ENCODE measurements at places on chromosomes 1 and 21.

- DNase-seq: no peak
These were observed 2.3 kb downstream of the ADAM30 start for GRCh38 chr1:119893827-119894700.

GRCh38 chr1:5481889-5482288 lies 510.3 kb downstream of the NPHP4 start:
- DNase-seq: no peak

GRCh38 chr1:115543247-115543646 lies 98.5 kb upstream of the VANGL1 start:
- DNase-seq: peak; percentile 25

DNA sequence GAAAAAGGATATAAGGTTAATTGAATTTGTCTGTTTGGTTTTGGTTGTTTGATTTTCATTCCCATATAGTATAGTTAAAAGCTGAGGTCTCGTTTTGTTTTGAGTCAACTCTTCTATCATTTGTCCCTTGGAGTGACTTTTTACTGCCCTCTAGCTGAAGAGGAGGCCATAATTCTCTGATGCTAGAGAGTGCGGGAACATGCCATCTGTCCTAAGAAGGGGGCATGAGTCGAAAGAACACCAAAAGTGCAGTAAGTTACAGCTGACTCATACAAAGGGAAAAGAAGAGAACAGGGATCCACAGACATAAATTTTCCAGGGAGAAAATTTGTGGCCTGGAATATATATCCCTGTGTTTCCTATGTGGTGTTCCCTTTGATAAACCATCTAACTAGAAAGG lies 4.1 kb downstream of the KRTAP21-3 start:
- DNase-seq: no peak

DNA sequence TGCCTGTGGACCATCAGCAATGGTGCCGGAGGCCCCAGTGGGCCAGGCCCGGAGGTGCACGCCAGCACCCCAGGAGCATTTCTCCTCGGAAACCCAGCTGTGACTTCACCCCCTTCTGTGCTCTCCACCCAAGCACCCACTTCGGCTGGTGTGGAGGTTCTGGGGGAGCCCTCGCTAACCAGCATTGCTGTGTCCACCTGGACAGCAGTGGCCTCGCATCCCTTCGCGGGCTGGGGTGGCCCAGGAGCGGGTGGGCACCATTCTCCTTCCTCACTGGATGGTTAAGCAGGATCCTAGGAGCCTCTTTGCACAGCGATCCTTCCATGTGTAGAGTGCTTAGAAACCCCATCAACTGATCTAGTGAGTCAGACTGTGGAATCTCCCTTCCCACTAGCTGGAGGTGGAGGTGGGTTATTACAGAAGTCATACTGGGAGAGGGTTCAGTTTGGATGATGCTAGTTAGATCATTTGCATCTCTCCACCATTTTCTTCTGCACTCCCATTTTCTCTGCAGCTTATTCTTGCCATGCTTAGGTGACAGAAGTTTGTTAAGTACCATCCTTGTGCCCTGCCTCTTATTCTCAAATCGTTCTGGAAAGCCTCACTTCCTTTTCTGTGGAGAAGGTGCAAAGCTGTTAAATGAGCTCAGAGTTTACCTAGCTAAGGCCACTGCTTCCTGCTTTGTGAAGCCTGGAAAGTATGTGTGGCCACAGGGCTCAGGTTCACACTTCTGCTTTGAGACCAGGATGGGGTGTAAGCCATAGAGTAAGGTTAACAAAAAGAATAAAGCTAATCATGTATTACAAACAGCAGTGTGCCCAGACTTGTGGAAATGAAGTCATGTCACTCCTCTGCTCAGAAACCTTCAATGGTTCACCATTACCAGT lies 32.3 kb downstream of the TBX19 start:
- peak; percentile 12 for DNase-seq

GRCh38 chr1:10897981-10898728 lies 101.7 kb upstream of the CASZ1 start:
- DNase-seq: peak; percentile 43

GRCh38 chr1:47191940-47192457 lies 2.2 kb upstream of the PDZK1IP1 start:
- no peak for DNase-seq

GRCh38 chr1:110582378-110582777 lies 23.8 kb downstream of the KCNA2 start:
- no peak for DNase-seq

DNA sequence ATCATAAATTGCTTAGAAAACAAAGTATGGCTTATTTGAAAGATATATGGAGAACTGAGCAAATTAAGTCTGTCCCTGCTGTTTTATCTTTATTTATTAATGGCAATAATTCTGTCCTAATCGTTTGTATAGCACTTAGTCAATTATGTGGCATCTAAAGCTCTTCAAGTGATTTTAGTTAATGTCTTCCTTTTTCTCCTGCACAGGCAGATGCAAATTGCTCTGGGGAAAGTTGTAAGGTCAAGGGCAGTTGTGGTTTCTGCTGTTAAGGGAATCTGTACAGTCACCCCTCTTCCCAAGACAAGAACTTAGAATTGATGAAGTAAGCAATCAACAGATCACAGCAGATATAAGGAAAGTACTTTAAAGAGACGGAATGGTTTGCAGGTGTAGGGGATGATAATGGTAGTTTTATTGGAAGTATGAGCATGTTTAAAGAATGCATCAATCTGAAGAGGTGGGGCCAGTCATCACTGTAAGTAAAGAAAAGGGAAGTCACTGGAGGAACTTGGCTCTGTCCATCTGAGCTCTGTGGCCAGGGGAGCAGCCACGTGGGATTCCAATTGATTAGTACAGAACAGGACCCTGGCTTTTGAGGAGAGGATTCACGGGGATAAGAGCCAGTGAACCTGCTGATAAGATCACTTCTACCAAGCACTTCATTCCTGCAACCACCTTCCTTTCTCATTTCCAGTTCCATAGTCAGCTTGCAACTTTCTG lies 116.0 kb upstream of the KCNJ6 start:
- DNase-seq: no peak

- no peak for DNase-seq
These were observed 30.7 kb downstream of the CD247 start for GRCh38 chr1:167487614-167488013.

GRCh38 chr1:218588540-218589172 lies 243.5 kb downstream of the TGFB2 start:
- no peak for DNase-seq

- DNase-seq: peak; percentile 13
These were observed 24.6 kb downstream of the NTPCR start for GRCh38 chr1:232974971-232975370.

GRCh38 chr1:116529199-116529631 lies 41.6 kb downstream of the CD58 start:
- peak; percentile 87 for DNase-seq

DNA sequence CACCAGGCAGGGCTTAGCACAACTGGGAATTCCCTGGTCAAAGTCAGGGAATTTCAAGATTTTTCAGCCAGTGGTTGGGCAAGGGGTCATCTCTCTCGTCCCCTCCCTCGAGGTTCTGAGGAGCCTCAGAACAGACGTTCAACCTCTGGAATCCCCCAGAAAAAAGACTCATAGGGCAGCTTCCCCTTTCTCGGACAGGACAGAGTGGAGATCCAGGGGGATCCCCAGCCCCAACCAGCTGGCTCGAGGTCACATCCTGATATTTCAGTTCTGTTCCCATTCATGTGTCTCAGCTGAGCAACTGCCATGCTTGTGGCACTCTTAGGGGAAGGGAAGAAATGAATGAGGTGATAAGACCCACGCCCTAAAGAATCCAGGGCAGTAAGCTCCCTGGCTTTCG lies 4.9 kb upstream of the LAD1 start:
- no peak for DNase-seq

GRCh38 chr21:15219894-15220293 lies 155.1 kb upstream of the NRIP1 start:
- DNase-seq: no peak

- DNase-seq: no peak
These were observed 24.3 kb downstream of the CA6 start for GRCh38 chr1:8969937-8970336.

GRCh38 chr21:33383056-33383888 lies 19.9 kb upstream of the IFNGR2 start:
- peak; percentile 88 for DNase-seq

GRCh38 chr1:243558576-243558975 lies 291.5 kb downstream of the AKT3 start:
- DNase-seq: no peak

DNA sequence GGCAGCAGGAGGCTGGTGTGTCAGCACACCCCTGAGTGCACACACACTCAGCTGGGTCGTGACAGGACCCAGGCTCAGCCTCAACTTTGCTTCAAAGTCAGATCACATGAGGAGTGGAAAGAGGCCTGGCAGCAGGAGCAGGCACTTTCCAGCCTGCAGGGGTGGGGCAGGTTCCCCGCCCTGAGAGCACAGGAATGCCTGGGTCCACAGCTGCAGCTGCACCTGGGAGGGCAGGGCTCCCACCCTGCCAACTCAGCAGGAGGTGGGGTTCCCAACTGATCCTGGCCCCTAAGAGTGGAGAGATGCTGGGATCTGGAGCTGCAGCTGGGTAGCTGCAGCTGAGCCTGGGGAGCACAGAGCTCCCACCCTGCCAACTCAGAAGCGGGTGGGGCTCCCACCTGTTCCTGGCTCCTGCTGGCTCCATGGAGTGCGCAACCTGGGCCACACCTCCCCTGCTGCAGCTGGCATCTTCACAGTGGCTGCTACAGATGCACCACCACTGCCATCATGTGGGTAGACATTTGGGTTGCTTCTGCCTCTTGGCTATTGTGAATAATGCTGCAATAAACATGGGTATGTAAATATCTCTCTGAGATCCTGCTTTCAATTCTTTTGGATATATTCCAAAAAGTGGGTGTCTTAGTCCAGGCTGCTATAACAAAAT lies 415.4 kb downstream of the TTLL7 start:
- DNase-seq: no peak

- no peak for DNase-seq
These were observed 98.3 kb upstream of the FGGY start for GRCh38 chr1:59198564-59198963.

- no peak for DNase-seq
These were observed 4.9 kb downstream of the LY9 start for GRCh38 chr1:160800645-160801408.

DNA sequence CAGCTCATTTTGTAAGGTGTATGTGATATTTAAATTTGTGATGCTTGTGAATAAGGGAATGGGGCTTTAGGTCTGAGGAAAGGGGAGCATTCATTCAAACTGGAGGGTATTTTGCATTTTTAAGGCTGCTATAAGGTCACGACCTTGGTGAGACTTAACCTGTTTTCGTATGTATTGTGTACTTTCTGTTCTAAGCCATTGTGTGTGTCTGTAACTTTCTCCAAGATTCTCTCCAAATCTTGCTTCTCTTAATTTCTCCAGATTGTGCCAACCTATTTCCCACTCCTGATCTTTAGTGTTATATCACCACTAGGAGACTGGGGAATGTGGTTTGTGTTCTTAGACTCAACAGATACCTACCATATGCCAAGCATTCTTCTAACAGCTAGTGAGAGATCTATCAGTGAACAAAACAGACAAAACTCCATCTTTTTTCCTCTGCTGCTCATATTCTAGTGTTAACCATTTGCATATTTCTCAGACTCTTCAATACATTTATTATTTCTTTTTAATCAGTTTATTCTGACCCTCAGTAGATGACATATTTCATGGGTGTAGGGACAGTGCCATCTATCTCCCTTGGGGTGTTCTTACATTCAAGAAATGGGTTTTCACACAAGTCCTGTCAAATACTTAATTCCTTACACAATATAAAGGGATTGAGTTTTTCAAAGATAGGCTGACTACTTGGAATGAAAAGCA lies 27.5 kb downstream of the ATP1B1 start:
- no peak for DNase-seq

- DNase-seq: no peak
These were observed 118.6 kb downstream of the PRDM16 start for GRCh38 chr1:3187415-3188149.

DNA sequence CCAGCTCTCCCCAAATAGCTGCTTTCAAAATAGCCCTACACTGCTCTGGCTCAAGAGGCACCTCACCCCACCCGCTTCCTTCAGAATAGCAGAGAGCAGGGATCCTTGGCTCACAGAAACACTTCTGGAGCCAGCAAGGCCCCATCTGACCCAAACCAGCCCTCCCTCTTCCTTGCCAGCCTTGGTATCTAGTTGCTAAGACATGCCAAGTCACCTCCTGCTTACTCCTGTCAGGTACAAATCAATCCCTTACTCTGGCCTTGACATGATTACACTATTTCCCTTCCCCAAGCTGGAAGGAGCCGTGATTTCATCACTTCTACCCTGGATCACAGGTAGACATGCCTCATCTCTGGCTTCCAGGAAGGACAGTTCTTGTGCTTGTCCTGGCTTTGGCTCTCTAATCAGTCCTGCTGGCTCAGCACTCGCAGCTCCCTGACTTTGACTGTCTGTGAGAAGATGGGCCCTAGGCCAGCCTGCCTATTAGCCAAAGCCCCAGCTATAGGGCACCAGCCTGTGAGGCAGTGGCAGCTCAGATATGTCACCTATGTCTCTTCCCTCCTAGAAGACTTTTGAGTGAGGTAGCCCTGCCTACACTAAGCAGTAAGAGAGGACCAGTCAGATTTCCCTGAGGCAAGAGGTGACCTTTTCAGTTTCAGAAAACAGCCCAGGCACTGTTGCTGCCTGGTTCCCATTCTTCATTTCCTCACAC lies 8.9 kb upstream of the MUTYH start:
- no peak for DNase-seq

- DNase-seq: no peak
These were observed 71.9 kb upstream of the GOLT1A start for GRCh38 chr1:204285436-204286305.

- DNase-seq: no peak
These were observed 20.1 kb upstream of the DONSON start for GRCh38 chr21:33608559-33608958.

- no peak for DNase-seq
These were observed 114.4 kb upstream of the SLC35F3 start for GRCh38 chr1:233790121-233790520.

DNA sequence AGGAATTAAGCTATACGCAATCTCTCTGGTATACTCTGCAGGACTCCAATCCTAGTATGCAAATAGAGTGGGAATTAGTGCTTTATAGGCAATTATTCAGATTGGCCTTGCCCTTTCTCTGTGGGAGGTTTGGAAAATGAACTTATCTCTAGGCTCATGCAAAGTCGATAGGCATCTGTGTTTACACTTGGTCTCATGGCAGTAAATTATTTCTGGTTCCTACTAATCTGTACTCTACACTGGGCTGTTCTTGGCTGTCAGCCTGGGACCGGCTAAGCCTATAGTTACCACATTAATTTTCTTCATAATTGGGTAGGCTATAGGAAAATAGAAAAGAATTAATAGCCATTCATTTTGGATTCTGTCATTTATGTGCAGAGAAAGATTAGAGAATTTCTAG lies 544.6 kb downstream of the AMY1C start:
- DNase-seq: no peak

- no peak for DNase-seq
These were observed 285.1 kb downstream of the RYR2 start for GRCh38 chr1:237327061-237327460.
